Muscle of leg (tissue), 16 donors: ENCODE measurements at places on chromosomes 6 and 20. TPM values are rescaled to one million over a fixed set of nuclear protein-coding genes. Genes with fewer than 3 reads are reported as not detected.
A peak's percentile ranks its signal among the peaks of the same experiment; 100 is the strongest.

The ADGRB3 gene
- total RNA-seq, result 1.5 TPM

The TRIM40 gene
- not detected for total RNA-seq

The IL17A gene
- not detected for total RNA-seq

The GPR6 gene
- not detected for total RNA-seq

DNA sequence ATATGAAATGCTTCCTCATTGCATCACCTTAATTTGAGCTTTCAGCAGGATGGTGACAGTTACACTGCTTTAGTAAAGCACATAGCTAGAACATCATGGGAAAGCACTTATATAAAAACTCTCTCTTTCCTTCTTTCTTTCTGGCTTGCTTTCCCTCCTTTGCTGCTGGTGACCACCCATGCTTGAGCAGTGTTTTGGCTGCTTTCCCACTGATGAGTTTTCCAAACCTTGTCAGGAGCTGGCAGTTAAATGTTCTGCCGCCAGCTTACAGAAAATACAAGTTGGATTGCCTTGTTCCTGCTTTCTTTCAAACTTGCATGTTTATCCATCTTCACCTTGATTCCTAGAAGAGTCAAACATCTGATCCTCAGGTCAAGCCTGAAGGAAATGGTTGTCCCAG, 323.9 kb downstream of the FOXA2 start:
- no peaks in the 10 kb centered on the region for H3K36me3 ChIP-seq
- H3K27ac ChIP-seq, result no peak overlapping the region
- no peaks in the 10 kb centered on the region for H3K27me3 ChIP-seq
- H3K4me1 ChIP-seq, result no peaks in the 10 kb centered on the region

DNA sequence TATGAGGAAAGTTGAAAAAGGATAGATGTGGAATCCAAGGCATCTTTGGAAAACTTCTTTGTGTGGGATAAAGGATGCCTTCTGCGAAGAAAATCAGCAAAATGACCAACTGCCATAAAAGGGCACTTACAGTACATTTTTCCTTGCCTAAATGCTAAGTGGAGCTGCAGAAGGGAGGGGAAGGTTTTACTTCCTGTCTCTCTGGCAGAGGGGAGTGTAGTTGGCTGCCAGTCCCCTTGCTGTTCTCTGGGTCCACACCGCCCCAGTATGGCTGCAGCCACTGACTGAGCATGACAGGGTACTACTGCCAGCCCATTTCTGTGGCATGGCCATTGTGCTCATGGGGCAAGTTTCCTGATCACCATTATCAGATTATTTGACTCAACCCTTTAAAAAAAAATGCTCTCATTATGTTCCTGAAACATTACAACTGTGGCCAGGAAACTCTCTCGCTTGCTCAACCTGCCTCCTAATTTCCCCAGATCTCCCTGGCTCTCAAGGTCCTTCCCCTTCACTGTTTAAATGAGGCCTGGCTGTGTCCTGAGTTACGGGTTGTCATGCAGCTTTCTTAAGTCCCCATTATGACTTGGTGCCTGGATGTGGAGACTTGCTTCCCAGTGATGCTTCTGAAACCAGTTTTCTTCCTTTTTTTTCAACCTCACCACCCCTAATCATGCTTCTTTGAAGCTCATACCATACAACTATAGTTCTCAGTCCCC, 34.5 kb upstream of the FAM184A start:
- H3K36me3 ChIP-seq, result no peaks in the 10 kb centered on the region
- H3K27ac ChIP-seq, result no peak overlapping the region
- H3K4me3 ChIP-seq, result no peak overlapping the region
- DNase-seq, result peak; percentile 18
- H3K27me3 ChIP-seq, result no peaks in the 10 kb centered on the region

GRCh38 chr6:25248123-25248522, 31.1 kb upstream of the CARMIL1 start:
- no peaks in the 10 kb centered on the region for H3K27me3 ChIP-seq
- no peaks in the 10 kb centered on the region for H3K36me3 ChIP-seq
- no peak overlapping the region for H3K27ac ChIP-seq
- H3K4me1 ChIP-seq, result no peaks in the 10 kb centered on the region
- H3K4me3 ChIP-seq, result no peak overlapping the region

- no peak overlapping the region for H3K27ac ChIP-seq
- H3K27me3 ChIP-seq, result no peaks in the 10 kb centered on the region
- H3K4me1 ChIP-seq, result no peaks in the 10 kb centered on the region
- H3K36me3 ChIP-seq, result no peaks in the 10 kb centered on the region
Measured at GRCh38 chr6:82458147-82458546, 94.5 kb downstream of the TPBG start.

- H3K27ac ChIP-seq, result no peak overlapping the region
- H3K4me1 ChIP-seq, result no peaks in the 10 kb centered on the region
- H3K36me3 ChIP-seq, result no peaks in the 10 kb centered on the region
Measured at GRCh38 chr6:165889636-165890403, 226.8 kb upstream of the PDE10A start.

DNA sequence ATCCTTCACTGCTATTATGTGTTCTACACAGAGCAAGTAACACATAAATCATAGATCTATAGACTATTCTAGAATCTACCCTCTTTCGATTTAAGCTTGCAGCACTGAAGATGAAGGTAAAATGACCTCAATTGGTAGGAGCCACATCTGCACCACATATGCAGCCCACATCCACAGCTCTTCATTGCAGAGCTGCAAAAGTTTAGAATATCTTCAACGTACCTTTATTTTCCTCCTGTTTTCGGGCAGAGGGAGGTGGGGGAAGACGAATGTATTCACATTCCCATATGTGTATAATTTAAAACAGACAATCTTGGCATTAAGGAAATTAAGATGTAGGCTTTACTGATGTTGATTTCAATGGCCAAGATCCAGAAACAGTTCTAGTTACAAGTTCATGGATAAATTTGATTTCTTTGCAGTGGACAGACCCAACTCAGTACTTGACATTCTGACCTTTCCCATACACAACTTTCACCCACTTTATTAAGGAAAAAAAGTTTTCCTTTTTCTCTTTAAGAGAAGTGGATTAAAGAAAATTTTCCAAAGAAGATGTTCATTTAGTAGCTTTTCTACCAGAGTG, 14.0 kb downstream of the EPB41L2 start:
- H3K4me1 ChIP-seq, result peaks cover 4% of the 10 kb centered on the region
- DNase-seq, result peak; percentile 67
- H3K27ac ChIP-seq, result peak overlapping the region; percentile 45

DNA sequence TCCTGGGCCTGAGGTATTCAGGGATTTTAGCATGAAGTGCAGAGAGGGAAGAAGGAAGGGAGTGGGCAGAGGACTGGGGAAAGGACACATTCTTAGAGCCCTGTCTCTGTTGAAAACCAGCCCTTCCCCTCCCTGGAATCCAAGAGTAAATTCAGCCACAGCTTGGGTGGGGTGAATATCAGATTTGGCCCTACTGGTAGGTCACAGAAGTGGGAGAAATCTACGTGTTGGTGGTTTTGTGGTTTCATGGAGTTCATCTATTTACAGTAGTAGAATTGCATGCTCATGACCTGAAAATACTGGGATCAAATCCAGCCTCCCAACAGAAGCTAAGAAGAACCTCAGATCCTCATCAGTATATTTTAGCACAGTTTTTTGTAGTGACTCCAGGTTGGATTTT, 404.4 kb downstream of the BMP2 start:
- H3K27me3 ChIP-seq, result no peaks in the 10 kb centered on the region
- no peaks in the 10 kb centered on the region for H3K4me1 ChIP-seq
- H3K27ac ChIP-seq, result no peak overlapping the region
- no peak for DNase-seq
- no peak overlapping the region for H3K4me3 ChIP-seq
- no peaks in the 10 kb centered on the region for H3K36me3 ChIP-seq
